ENCODE measurements at places on chromosomes 5 and 9.

- DNase-seq: no peak
These were observed 12.7 kb upstream of the TGFBI start for GRCh38 chr5:136015966-136016650.

- DNase-seq: no peak
These were observed 232.5 kb downstream of the PJA2 start for GRCh38 chr5:109177227-109177626.

DNA sequence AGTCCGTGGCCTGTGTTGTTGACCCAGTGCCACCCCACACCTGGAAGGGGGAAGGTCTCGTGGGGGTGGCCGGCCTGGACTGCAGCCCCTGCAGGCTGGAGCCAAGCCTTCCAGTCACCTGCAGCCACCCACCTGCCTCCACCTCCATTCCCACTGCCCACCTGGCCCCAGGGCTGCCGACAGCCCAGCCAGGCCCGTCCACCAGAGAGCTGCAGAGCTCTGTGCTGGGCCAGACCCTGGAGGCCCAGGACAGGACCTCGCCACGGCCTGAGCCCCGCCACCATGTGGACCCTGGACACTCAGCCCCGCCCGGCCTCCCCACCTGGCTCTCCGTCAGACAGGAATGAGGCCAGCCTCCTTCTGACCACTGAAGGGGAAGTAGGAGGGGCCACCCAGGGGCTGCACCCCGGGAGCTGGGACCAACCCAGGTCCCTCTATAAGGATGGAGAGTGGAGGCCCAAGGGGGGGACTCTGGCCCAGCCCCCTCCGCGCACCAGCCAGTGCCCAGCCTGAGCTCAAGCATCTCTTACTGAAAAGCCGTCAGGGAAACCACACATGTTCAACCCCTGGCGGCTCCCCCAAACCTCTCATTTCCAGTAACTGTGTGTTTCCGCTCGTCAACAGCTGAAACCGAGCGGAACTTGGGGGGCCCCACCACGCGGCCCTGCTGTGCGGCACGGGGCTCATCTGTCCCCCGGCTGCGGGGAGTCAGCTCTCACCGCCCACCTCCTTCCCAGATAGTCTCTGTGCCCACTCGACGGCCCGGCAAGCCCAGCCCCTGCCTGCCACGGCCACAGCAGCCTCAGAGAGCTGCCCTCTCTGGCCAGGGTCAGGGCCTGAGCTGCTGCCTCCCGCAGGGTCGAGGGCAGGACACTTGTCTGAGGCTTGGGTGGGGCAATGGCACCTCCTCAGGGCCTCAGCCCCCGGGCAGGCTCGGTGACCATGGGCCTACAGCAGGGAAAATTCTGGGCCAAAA, 12.8 kb downstream of the NOTCH1 start:
- DNase-seq: no peak

DNA sequence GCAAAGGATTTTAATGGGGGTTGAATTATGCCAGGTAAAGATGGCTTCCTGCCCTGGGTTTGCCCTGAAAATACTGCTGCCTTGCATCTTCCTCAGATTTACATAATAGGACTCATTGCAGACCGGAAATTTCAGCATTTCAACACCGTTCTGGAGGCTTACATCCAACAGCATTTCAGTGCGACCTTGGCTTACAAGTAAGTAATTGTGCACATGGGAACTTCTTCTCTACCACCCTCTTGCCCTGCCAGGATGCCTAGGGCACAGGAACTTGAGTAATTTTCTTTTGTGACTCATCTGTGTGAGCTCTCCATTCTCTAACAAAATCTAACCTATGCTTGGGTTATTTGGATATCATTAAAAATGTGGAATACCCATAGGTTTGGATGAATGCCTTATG, 80.2 kb downstream of the DOCK2 start:
- no peak for DNase-seq

DNA sequence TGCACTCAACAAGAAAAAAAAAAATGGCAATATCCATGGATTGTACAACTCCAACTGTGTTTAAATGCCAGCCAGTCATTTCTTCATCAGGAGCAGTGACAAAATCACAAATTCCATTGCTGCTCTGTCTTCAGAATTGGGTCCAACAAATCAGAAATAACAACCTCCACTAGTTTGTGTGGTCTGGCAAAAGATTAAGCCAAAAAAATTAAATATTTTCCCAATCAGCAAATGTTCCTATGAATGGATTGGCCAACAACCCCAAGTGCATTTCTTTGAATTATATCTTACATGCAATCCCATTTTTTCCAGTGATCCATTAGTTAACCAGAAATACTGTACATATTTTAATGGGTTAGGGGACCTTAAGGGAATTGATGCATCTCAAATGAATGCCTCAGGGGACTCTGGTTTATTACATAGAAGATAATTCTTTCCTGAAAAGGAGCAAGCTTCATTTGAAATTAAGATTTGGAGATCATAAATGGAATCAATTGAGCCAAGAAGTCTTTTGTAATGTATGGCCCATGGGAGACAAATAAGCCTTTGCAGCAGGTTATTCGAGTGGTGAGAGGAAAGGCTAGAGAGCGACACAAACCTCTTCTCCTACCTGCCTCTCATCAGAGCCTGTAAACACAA, 131.8 kb downstream of the TLE1 start:
- no peak for DNase-seq

- no peak for DNase-seq
These were observed 48.5 kb upstream of the ABL1 start for GRCh38 chr9:130786526-130786925.

- no peak for DNase-seq
These were observed 23.2 kb downstream of the ELOVL7 start for GRCh38 chr5:60820593-60821487.

DNA sequence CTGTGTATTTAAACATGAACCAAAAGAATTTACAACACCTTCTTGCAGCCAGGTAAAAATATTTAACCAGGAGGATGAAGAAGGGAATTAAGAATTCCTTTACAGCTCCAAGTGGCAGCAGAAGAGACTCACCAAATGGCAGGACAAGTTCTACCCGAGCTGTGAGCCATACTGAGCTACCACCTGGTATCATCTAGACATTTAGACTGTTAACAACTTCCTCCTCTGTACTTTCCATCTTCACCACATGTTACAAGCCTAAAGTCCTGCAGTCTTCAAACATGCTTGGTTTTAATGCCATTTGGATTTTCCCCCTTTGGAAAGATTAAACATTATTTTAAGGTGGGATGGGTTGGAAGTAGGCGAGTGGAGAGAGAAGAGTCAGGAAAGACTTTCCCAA, 190.2 kb downstream of the TRPM6 start:
- no peak for DNase-seq

DNA sequence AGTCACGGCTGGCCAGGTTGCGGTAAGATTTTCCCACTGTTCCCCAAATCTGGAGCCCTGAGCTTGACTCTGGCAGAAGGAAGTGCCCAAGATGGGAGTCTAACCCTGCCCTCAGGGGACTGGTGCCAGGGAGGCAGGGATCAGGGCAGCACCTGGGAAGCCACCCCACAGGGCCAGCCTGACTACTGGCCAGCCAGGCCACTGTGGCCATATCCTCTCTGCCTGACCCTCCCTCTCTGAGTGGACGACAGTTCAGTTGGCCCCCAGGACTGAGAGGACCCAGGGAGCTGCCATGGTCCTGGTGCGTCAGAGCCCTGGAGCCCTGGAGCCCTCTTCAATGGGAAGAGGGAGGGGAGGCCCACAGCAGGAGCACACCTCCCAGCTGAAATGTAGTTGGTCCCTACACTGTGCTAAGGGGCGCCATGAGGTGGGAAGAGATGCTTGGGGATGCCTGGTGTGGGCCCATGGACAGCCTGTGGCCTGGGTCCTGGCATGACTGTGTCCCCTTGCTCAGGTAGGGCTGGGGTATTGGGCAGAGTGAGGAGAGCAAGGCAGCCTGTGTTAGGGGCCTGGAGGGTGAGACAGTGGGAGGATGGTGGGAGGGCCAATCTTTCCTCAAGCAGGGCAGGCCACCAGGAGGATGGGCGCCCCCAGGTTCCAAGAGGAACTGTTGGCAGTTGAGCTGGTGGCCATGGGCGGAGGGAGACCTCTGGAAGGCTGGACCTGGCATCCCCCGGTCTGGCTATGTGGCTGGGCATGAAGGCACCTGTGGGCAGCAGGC, 81.1 kb downstream of the PHF2 start:
- DNase-seq: no peak

Data from T-helper 1 cell (primary cell).